ENCODE measurements at places on chromosomes 7 and 10.

GRCh38 chr10:19919671-19920070 is 103.4 kb downstream of the PLXDC2 start:
- DNase-seq: no peak

GRCh38 chr10:32056136-32057035 is at the start of gene KIF5B:
KIF5B (minus strand) TSS chr10:32056425; CDS start chr10:32055973, 452 bp downstream.
- DNase-seq: peak; percentile 57

DNA sequence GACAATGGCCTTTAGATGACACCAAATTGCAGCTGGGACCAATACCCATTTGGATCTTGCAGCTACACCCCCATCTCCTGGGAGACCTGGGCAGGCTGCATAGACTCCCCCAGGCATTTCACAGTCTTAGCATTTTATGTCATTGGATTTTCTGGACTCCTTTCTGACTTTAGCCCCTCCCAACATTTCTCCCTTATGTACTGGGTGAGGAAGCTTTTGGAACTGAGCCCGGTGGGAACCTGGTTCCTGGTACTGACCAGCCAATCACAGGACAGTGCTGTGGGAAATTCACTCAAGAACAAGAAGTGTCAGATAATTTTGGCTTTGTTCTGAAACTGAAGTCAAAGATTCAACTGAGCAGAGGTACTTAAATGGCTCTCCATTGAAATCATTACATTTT is 177.7 kb downstream of the ACTR3B start:
- no peak for DNase-seq

DNA sequence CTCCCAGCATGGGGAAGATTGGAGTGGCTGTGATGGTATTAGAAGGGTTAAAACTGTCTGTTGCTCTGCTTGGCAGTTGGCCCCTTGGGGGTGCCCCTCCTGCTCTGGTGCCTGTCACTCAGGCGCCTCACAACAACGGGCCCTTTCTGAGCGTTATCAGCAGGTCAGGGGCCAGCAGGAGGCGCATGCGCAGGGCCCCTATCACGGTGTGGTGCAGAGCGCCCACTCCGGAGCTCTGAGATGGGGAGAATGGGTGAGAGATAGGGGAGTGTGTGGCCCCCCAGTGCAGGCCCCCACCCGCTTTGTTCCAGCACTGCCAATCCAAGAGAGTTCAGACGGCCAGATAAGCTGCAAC is 24.8 kb downstream of the GBX1 start:
- no peak for DNase-seq

GRCh38 chr10:27504808-27505460 is 830 bp downstream of the RAB18 start:
- DNase-seq: no peak

- no peak for DNase-seq
Observed at GRCh38 chr10:131703941-131704340, 196.9 kb upstream of the PPP2R2D start.

GRCh38 chr7:41661596-41661995 is 41.3 kb downstream of the INHBA start:
- no peak for DNase-seq

DNA sequence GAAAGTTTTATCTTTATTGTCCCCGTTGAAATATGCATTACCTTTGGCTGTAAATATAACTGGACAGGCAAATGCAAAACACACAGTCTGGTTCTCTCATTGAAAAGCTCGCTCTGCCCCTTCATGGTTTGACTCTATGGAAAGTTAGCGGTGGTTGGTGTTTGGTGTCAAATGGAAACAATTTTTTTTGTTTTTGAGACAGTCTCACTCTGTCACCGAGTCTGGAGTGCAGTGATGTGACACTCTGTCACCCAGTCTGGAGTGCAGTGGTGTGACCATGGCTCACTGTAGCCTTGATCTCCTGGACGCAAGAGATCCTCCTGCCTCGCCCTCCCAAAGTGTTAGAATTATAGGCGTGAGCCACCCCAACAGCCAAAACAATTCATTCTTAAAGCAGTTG is 149.7 kb downstream of the LRRC4 start:
- DNase-seq: no peak

DNA sequence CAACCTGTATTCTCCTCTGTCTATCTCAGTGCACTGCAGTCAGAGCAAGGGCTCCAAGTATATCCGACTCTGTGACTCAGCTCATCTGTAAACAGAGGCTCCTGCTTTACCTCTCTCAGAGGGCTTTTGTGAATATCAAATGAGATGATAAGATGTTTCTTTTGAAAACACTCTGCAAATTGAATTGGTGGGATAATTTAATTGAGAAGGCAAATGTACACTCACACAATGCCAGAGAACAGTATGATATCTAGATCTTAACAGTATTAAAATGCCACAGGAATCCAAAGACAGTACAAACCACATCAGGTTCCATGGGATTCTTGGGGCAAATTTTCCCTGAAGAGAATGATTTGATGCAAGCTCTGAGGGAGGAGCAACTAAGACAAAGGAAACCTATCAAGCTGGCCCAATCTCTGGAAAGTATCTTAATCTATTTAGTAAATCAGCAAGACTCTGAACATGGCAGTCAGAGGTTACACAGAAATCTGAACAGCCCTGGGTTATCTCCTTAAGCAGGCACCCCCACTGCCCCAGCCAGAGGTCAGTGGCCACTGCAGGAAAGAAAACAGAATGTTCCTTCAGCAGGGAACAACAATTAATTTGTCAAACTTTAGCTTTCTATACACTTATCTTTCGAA is 45.9 kb downstream of the DOCK4 start:
- DNase-seq: no peak

- no peak for DNase-seq
Observed at GRCh38 chr10:77421591-77421990, 216.0 kb downstream of the KCNMA1 start.

DNA sequence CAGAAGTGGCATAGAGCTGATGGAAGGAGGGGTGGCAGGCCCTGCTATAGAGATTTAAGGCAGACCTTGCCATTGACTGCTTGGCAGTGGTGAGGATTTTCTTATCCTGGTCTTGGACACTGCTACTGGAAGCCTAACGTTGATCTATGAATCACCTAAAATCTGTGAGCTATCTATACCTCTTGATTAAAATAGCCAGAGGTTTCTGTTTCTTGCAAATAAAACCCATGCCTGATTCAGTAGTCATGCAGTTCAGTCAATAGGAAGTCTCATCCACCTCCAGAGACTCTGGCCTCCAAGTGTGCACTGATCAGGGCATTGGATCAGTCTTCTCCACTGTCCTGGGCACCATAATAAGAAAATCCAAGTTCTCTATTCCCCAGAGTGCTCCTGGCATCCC is 286.5 kb downstream of the PTEN start:
- no peak for DNase-seq

DNA sequence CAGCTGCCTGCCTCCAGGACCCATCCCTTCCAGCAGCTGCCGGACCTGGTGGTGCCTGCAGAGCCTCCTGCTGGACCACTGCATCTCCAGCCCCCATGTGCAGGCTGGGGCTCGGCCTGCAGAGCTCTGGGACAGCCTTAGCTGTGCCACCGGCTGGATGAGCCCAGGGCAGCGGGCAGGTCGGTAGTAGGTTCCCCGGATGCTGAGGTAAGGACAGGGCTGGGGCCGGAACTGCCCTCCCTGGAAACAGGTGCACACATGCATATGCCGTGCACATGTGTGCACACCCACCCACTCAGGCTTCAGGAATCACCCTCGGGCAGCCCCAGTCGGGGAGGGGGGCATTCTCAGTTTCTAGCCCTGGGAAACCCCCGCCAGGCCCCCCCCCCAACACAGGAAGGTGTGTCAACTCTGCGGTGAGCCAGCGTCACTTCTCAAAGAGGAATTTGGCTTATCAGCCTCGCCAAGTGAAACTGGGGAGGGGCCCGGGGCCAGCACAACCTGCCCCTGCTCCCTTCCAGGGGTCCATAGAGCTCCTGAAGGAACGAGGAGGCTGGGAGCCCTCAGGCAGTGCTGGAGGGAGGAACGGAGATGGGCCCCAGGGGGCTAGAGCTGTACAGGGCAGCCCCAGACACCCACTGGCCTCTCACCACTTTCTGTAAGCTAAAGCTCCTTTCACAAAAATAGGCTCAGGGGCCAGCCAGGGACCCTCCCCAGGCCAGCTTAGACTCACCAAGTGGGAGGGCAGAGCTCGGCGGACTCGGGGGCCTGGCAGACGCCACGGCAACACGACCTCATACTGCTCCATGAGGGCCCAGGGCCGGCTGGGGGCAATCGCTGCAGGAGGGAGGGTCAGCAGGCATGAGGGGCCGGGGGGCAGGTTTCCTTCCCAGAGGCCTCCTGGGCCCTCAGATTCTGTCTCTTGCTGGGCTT is 1.7 kb downstream of the ADAM8 start:
- DNase-seq: peak; percentile 85

- DNase-seq: no peak
Observed at GRCh38 chr10:124497196-124497881, 35.7 kb downstream of the LHPP start.

DNA sequence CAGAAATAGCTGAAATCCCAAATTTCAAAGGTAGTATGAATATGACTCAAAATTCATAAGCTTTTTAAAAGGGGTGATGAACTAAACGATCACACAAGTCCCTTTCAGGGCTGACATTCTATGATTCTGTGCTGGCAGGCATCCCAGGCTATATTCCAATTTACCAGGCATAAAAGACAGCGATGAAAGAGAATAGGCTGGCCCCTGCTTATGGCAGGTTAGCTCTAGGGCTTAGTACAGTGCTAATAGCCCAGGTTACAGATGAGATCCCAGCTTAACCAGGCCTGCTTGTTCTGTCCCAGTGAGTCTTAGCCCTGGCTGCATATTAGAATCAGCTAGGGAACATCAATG is 56.4 kb downstream of the CDHR3 start:
- no peak for DNase-seq

GRCh38 chr7:16086743-16087142 is 334.6 kb downstream of the CRPPA start:
- no peak for DNase-seq

Data from GF-D8 (cell line).